Stimulated activated CD8-positive, alpha-beta memory T cell treated with anti-CD3 and anti-CD28 coated beads, Interleukin-4, amount 100 ng/mL, for 1 hour (primary cell): ENCODE measurements at places on chromosomes 16 and 17.

DNA sequence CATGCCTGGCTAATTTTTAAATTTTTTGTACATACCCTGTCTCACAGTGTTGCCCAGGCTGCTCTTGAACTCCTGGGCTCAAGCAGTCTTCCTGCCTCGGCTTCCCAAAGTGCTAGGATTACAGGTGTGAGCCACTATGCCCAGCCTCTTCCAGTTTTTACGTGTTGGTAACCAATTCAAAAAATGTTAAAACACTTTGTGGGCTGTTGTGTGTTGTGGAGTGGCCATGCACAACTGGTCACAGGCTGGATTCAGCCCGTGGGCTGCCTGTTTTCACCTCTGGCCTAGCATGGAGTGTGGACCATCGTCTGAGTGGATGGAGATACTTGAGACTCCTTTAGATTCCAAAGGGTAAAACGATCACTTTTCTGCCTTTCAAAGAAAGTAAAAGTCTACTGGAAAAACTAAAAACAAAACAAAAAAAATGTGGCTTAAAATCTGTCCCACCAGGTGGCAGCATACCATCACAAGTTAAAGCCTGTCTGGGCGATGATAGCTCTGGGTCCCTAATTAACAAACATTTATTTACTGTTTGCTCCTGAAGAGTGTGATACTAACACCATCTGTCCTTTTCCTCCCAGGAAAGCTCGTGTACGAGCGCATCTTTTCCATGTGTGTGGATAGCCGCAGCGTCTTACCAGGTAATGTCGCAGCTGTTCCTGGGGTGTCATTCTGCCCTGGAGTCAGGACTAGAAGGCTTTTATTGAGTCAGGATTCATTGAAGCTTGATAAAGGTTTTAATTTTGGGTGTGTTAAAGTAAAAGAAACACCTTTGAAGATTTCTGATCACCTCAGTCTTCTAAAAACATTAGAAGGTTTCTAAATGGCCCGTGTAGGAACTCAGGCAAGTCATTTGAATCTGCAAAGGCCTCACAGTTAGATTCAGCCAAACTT lies 45.8 kb downstream of the VPS35L start:
- DNase-seq: no peak

DNA sequence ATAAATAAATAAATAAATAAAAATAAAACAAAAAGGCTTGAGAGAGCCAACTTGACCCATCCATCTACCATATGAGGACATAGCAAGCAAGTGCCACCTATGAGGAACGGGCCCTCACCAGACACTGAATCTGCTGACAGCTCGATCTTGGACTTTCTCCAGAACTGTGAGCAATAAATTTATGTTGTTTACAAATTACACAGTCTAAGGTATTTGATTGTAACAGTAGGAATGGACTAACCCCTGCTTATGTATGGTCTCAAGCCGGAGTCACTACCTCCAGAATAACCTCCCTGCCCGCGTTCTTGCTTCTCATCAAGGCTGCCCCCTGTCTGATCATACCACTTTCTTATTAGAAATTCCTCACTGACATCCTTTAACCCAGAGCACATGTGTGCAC lies 9.9 kb downstream of the SLC5A11 start:
- no peak for DNase-seq

- DNase-seq: no peak
Observed at GRCh38 chr16:57918994-57919393, 51.9 kb downstream of the CNGB1 start.

DNA sequence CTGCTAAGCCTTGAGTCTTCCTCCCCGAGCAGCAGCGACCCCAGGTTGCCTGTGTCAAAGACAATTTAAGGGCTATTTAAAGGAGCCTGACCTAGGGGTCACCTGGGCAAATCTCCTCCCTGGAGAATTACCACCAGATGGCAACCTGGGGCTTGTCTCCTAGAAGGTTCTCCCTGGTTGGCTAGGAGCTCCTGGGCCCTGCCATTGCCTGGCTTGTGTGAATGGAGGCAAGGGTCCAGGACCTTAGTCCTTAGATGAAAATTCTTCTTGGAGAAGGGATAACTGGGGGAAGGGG lies 51.3 kb upstream of the TAC4 start:
- no peak for DNase-seq

DNA sequence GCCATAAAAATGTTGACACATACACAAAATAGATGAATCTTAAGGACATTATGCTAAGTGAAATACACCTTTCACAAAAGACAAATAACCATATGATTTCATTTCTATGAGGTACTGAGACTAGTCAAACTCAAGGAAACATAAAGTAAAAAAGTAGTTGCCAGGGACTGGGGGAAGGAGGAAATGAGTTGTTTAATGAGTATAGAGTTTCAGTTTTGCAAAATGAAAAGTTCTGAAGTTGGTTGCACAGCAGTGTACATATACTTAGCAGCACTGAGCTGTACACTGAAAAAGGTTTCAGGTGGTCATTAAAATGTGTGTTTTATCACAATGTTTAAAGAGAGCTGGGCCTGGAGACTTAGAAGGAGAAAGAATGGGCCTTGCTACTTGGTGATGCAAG lies 4.7 kb upstream of the SLC13A2 start:
- DNase-seq: no peak

DNA sequence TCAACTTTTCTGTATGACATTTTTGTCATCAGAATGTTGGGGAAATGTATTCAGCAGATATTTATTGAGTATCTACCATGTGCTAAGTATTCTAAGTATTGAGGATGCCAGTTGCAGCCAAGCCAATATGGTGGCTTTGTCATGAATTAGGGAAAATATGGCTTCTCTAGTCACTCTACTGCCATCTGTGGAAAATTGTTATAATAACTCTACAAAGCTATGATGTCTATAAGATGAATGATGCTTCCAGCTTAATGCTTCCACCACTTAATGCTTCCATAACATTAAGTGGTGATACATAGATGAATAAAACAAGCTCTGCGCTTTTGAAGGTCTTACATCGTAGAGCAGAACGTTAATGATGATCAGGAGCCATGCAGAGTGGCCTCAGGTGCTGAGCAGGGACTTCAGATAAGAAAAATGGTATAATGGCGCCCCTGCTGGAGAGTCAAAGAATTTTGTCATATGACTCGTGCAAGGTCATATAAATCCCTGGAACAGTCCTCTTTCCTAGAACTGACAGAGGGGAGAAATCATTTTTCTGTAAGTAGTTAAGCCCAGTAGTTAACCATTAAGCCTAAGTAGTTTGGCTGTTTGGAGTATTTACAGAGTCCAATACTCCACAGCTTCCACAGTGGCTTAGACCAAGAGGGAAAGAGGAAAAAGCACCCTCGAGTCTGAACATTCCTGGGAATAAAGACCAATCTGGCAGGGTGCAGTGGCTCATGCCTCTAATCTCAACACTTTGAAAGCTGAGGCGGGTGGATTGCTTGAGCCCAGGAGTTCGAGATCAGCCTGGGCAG lies 2.7 kb upstream of the TMIGD1 start:
- DNase-seq: no peak

DNA sequence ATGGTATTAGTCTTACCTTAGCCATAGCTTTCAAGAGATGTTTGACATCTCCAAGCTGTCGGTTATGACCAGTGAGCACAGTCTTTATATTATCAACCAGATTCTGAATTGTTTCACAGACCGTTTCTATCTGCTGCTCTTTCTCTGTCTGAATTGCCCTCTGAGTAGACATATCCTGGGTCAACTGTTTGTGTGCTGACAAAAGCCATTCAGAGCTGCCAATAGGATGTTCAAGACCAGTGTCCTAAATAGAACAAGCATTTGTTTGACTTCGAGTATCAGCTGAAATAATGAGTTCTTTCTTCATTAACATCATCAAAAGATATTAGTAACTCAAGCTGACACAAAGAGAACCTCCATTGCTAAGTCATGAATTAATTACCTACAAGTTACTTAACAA lies 14.9 kb upstream of the ARL6IP1 start:
- no peak for DNase-seq

GRCh38 chr17:68910789-68911431 lies 44.3 kb downstream of the ABCA8 start:
- no peak for DNase-seq

GRCh38 chr16:20747030-20747816 lies 5.6 kb upstream of the THUMPD1 start:
- DNase-seq: no peak
